Natural killer cell (primary cell): ENCODE measurements at places on chromosomes 7 and 10. TPM values are rescaled to one million over a fixed set of nuclear protein-coding genes. Genes with fewer than 3 reads are reported as not detected.

- no peaks in the 10 kb centered on the region for H3K4me1 ChIP-seq
- no peak overlapping the region for H3K4me3 ChIP-seq
- H3K36me3 ChIP-seq: no peaks in the 10 kb centered on the region
- DNase-seq: no peak
- H3K27me3 ChIP-seq: no peaks in the 10 kb centered on the region
- no peak overlapping the region for H3K27ac ChIP-seq
Observed at GRCh38 chr7:84970670-84971069, 216.2 kb downstream of the SEMA3D start.

GRCh38 chr10:35563261-35563891, 41.8 kb upstream of the GJD4 start:
- no peaks in the 10 kb centered on the region for H3K27me3 ChIP-seq
- H3K4me3 ChIP-seq: no peak overlapping the region
- H3K27ac ChIP-seq: no peak overlapping the region
- H3K4me1 ChIP-seq: peaks cover 8% of the 10 kb centered on the region
- peak; percentile 23 for DNase-seq
- peaks cover 18% of the 10 kb centered on the region for H3K36me3 ChIP-seq

DNA sequence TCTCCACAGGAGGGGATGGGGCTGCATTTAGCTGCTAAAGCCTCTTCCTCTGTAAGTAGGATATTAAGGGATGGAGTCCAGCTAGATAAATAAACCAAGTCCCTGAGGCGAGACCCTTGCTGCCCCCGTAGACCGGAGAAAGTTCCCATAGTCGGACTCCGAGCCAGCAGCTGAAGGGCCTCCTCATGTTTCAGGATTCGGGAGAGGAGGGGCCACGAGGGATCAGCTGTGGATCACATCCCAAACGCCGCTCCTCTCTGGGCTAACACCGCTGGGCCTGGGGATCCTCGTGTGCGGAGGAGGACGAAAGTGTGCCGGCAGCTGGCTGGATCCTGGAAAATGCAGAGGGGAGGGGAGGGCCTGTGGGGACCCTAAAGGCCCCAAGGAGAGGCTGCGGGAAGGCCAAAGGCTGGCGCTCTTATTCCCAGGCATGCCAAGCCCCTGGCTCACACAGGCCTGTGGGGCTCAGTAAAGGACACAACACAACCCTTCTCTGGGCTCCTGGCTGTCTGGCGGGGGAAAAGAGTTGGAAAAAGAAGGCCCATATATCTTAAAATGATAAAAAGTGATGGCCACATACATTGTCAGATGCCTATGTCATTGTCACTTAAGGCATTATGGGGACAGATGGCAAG, 82.5 kb upstream of the TMEM72 start:
- H3K4me1 ChIP-seq: no peaks in the 10 kb centered on the region
- DNase-seq: no peak
- no peak overlapping the region for H3K4me3 ChIP-seq
- no peaks in the 10 kb centered on the region for H3K36me3 ChIP-seq
- no peak overlapping the region for H3K27ac ChIP-seq
- H3K27me3 ChIP-seq: no peaks in the 10 kb centered on the region

DNA sequence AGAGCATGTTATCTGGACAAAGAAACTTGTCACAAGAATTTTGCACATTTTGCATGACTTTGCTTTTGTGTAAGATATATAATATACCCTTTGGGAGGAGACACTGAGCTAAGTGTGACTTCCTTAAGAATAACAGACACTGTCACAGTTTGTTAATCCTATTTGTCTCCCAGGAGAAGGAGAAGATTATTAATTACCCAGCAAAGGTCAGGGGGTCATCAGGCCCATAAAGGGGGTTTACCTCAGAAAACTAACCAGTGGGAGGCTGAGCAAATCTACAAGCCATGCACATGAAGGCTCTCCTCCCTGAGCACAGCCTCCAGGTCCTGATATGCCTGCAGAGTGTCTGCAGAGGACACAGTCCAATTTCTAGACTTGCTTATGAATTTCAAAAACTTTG, 10.1 kb upstream of the MET start:
- no peaks in the 10 kb centered on the region for H3K27me3 ChIP-seq
- no peak overlapping the region for H3K4me3 ChIP-seq
- H3K4me1 ChIP-seq: no peaks in the 10 kb centered on the region
- no peaks in the 10 kb centered on the region for H3K36me3 ChIP-seq
- no peak for DNase-seq
- no peak overlapping the region for H3K27ac ChIP-seq

GRCh38 chr7:82506702-82507101, 63.1 kb upstream of the CACNA2D1 start:
- no peak overlapping the region for H3K27ac ChIP-seq
- no peak overlapping the region for H3K4me3 ChIP-seq
- no peak for DNase-seq
- H3K4me1 ChIP-seq: no peaks in the 10 kb centered on the region
- no peaks in the 10 kb centered on the region for H3K27me3 ChIP-seq

GRCh38 chr10:92575961-92576360, 2.1 kb upstream of the IDE start:
- H3K27ac ChIP-seq: no peak overlapping the region
- H3K4me1 ChIP-seq: peaks cover 11% of the 10 kb centered on the region
- H3K36me3 ChIP-seq: no peaks in the 10 kb centered on the region
- H3K27me3 ChIP-seq: no peaks in the 10 kb centered on the region

- no peaks in the 10 kb centered on the region for H3K27me3 ChIP-seq
- no peak overlapping the region for H3K4me3 ChIP-seq
- no peaks in the 10 kb centered on the region for H3K4me1 ChIP-seq
- H3K36me3 ChIP-seq: no peaks in the 10 kb centered on the region
- DNase-seq: no peak
Observed at GRCh38 chr10:58608826-58609531, 96.3 kb downstream of the BICC1 start.

DNA sequence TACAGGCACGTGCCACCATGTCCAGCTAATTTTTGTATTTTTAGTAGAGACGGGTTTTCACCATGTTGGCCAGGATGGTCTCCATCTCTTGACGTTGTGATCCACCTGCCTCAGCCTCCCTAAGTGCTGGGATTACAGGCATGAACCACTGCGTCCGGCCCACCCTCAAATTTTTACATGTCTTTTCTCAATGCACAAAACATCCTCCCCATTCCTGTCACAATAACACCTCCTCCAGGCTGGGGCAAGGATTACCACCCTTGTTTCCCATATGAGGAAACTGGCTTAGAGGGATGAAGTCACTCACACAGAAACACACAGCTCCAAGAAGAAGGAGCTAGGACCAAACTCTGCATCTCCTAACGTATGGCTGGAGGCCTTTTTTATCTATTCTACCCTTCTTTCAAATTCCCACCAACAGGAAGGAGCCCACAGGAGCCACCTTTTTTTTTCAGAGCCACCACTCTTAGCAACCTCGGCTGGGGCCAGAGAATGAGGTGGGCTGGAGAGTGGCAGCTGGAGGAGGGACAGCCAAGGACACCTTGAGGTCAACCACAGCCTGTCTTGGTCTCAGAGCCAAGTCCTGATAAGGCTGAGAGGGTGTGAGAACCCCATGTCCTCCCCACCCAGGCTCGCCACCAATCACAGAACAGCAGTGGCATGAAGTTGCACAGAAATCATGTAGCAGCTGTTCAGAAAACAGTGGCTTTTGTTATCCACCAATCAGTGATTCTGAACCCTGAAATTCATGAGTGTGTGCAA, 113.1 kb upstream of the PDLIM1 start:
- H3K27ac ChIP-seq: no peak overlapping the region
- no peak for DNase-seq
- H3K27me3 ChIP-seq: no peaks in the 10 kb centered on the region
- H3K4me3 ChIP-seq: no peak overlapping the region
- no peaks in the 10 kb centered on the region for H3K36me3 ChIP-seq

DNA sequence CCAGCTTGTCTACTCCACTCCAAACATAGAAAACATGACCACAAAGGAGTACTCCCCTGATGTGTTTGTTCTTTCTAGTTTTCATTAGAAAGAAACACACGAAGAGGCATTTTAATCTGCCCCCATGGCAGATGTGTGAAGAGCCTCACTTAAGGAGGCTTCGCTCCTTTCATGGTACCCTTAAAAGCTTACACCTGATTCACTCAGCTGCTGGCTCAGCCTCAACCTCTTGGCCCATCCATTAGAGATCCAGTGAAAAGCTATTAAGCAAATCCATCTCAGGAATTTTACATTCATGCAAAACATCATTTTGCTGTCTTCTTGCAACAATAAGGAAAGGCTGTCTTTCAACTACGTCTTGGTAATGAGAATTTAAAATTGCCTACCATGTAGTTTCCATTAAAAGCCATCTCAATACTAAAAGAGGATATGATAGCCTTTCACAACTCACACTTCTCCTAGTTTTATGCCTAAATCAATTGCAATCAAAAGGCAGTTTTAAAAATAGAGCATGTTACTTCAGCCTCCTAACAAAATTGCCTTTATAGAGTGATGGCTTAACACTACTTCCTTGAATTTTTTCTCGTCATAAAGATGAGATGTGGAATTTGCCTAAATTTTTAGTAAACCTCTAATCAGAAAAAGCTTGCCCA, 22.7 kb downstream of the MACC1 start:
- no peak overlapping the region for H3K27ac ChIP-seq
- H3K36me3 ChIP-seq: no peaks in the 10 kb centered on the region
- H3K27me3 ChIP-seq: no peaks in the 10 kb centered on the region
- peaks cover 3% of the 10 kb centered on the region for H3K4me1 ChIP-seq
- no peak for DNase-seq

CFAP70 gene
- 0.95 TPM for total RNA-seq

LOXL4 gene
- total RNA-seq: not detected
